ENCODE measurements at places on chromosomes 2 and 18.

GRCh38 chr18:74635224-74635975, 37.7 kb downstream of the ZNF407 start:
- no peak for DNase-seq

DNA sequence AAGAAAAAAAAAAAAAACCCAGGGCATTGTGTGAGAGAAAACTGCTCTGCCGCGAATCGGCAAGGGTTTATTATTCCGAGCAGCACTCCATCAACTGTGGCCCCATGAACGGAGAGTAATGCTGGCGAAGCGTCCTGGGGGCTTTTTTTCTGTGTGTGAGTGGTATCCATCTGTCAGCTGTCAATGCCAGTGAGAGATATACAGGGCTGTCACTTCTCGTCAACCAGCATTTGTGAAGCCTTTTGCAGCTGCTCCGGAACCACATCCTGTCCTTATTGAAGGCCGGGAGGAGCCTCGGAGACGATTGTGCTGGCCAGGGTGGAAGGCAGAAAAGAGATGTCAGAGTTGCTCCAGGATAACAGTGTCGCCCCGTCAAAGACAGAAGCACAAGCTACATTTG, 356.9 kb upstream of the SMIM21 start:
- no peak for DNase-seq

DNA sequence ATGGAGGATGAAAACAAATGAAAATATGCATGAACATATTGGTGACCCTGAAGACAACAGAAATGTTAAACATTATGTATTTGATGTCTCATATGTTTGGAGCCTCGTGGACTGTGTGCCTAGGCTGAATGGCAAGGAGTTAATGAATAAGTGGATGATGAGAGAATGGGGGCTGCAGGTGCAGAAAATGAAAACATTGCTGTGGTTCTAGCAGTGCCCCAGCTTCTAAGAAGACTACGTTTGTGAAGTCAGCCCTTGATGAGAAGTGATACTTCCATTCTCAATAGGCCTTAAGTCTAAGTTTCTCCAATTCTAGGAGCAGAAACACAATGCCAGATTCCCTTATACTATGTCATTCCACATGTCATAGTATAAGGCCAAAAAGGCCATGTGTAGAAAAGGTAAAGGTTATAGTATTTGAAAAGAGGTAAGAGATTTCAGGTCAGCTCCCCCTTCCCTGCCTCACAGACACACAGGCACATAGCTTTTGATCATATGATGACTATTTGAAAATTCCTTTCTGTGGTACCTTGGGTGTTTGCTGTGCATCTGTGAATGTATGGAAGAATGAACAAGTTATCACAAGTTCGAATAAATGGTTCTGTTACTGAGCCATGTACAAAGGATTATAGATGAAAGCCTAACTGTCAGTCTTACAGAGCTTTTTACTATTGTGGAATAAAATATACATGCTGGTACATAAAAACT, 280.8 kb downstream of the SETBP1 start:
- no peak for DNase-seq

DNA sequence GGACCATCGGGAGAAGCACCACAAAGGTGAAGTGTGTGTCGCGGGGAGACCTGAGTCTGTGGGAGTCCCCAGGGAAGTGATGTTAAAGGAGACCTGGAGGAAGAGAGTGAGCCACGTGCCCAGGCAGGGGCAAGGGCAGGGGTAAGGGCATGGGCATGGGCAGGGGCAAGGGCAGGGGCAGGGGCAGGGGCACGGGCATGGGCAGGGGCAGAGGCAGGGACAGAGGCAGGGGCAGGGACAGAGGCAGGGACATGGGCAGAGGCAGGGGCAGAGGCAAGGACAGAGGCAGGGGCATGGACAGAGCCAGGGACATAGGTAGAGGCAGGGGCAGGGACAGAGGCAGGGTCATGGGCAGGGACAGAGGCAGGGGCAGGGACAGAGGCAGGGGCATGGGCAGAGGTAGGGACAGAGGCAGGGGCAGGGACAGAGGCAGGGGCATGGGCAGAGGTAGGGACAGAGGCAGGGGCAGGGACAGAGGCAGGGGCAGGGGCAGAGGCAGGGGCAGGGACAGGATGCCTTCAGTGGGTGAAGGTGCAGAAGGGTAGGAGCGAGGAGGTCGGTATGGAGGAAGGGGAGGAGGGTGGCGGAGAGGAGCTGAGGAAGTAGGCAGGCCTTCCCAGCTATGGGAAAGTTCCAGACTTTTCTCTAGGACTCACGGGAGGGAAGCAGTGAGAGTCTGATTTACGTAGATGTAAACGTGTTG, 33.3 kb downstream of the NTSR2 start:
- DNase-seq, result no peak

DNA sequence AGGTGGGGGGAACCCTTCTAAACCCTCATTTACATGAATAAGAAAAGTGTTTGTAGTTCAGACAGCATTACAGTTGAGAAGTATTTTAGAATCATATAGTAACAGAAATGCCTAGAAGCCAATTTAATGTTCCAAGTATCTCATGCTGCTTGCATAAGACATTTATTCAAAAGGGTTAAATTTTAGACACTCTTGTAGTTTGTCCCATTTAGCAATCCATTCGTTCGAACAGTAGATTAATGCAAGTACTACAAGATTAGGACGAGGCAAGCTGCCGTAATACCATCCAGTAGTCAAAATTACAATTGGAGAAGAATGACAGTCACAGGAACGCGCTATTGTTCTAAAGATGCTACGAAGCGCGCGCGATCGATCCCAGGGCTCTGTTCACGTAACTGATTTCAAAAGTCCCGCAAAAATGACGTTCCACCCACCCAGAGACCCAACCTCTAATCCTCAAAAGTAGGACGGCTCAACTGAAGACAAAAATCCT, 1.2 kb downstream of the TMEM237 start:
- no peak for DNase-seq

GRCh38 chr2:174399171-174399570, 3.6 kb downstream of the SCRN3 start:
- DNase-seq, result no peak

GRCh38 chr2:107543793-107544192, 282.9 kb upstream of the RGPD4 start:
- no peak for DNase-seq

GRCh38 chr2:161237392-161238264, 70.6 kb upstream of the PSMD14 start:
- DNase-seq, result no peak

DNA sequence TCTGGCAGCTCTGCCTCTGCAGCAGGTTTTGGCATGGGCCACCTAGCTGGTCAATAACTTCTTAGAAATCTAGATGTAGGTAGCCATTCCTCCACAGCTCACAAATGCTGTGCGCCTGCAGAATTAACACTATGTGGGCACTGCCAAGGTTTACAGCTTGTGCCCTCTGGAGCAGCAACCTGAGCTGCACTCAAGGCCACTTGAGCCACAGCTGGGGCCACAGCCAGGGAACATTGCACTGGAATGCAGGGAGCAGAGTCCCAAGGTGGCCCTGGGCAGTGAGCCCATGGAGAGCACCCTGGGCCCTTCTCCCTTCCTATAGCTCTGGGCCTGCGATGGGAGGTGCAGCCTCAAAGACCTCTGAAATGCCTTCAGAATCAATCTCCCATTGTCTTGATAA, 365.3 kb downstream of the SATB2 start:
- DNase-seq, result no peak

DNA sequence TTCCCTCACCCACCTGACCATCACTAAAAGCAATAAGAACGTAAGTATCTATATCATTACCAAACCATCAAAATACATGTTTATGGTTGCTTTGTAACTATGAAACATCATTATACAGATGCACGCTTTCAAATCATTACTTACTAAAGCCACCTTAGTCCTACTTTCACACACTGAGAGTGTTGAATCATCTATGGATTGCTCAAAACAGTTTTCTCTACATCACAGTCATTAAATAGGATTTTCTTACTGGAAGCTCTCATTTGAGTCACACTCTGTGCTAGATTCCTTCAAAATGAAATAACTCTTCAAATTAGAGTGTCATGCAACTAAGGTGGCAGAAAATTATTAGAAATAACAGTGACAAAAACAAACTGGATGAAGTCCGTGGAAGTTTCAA, 878.4 kb downstream of the CPS1 start:
- DNase-seq, result no peak

GRCh38 chr2:238433941-238434845, 7.5 kb downstream of the ASB1 start:
- DNase-seq, result no peak

DNA sequence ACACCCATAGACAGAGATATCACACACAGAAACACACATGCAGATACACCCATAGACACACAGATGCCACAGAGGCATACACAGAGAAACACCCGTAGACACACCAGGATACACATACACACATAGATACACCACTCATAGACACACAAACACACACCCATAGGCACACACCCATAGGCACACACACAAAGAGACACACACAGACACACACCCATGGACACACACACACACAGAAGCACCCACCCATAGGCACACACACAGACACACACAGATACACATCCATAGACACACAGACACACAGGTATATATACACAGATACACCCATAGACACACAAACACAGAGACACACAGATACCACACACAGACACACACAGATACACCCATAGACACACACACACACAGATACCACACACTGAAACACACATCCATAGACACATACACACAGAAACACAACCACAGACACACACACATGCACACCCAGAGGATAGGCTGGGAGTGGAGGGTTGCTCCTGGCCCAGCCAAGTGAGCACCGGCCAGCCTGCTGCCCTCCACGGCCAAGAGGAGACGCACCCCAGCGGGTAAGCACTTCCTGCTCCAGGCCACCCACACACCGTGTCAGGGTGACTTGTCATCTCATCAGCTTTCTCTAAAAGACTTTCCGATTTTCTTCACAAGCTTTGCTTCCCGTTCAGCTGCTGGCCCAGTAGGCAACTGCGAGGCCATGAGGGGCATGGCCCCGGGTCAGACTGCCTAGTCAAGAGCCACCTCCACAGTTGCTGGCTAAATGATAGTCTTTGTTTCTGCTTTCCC, 14.1 kb upstream of the CNNM3 start:
- no peak for DNase-seq

- DNase-seq, result no peak
Measured at GRCh38 chr2:122478117-122478516, 722.7 kb downstream of the TSN start.

GRCh38 chr2:195682077-195682476, 25.1 kb downstream of the SLC39A10 start:
- no peak for DNase-seq

- no peak for DNase-seq
Measured at GRCh38 chr18:35189510-35189909, 51.3 kb upstream of the ZNF397 start.

DNA sequence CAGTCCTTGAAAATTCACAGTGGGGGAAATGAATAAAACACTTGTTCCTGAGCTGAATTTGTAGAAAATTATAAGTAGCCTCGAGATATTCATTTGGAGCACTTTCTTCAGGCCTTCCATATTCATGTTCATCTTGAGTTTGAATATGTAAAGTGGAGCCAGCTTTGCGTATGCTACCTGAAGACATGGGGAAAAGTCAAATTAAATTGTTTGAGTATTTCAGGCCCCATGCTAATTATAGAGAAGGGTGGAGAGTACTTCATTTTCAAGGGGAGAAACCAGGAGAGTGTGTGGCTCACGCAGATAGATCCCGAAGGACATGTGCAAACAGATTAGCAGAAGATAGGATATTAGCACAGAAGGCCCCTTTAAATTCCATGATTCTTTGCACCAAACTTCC, 7.7 kb downstream of the RPRM start:
- DNase-seq, result no peak

DNA sequence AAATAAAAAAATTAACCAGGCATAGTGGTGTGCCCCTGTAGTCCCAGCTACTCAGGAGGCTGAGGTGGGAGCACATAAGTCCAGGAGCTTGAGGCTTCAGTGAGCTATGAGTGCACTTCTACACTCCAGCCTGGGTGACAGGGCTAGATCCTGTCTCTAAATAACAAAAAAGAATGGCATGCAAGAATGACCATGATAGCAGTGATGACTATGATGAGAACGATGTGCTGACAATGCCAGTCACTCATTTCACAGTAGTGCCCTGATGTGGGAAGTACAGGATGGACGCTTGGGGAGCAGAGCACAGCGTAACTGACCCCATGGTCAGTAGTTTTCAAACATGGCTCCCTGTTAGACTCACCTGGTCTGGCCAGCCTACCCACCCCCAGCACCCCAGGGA, 139.1 kb downstream of the VAPA start:
- DNase-seq, result no peak

- no peak for DNase-seq
Measured at GRCh38 chr18:60247103-60247502, 125.5 kb downstream of the MC4R start.

- no peak for DNase-seq
Measured at GRCh38 chr2:237538001-237538720, 28.2 kb upstream of the PRLH start.

- DNase-seq, result no peak
Measured at GRCh38 chr2:54977149-54977548, 73.1 kb downstream of the RTN4 start.

- DNase-seq, result peak; percentile 50
Measured at GRCh38 chr2:73212448-73213176, 1.4 kb upstream of the SMYD5 start.

Data from SHP77 treated with DMSO at 0.1 percent for 48 hours (cell line).